BE2C (cell line): ENCODE measurements at places on chromosomes 16 and 17.

DNA sequence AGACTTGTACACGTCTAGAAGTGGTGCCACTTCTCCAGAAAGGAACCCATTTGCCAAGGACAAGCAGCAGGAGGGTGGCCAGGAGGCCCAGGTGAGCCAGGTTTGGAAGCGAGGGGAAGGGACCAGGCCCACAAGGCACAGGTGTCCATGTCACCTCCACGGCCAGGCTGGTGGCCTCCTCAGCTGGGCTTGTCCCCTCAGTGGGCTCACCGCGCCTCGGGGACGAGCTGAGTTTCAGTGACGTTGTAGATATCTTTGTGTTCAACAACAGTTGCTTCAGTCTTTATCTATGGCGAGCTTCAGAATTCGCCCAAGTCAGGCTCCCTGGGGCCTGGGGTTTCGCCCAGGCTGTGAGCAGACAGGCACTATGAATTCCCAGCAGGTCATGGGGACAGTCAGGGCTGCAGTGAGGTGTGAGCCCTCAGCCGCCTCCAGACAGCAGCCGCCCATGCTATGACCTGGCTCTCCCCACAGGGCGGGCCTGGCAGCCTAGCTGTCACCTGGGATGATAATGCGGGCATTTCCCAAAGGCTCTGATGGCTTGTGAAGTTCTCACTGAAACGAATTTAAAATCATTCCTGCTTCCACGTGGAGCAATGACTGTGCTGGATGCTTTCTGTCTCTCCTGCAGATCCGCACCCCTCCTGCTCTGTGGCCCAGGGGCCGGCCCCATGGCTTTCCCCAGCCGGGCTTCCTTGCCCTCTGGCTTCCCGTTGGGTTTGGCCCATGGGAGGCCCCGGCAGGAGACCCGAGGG, 89.5 kb downstream of the MRC2 start:
- no peak for DNase-seq

DNA sequence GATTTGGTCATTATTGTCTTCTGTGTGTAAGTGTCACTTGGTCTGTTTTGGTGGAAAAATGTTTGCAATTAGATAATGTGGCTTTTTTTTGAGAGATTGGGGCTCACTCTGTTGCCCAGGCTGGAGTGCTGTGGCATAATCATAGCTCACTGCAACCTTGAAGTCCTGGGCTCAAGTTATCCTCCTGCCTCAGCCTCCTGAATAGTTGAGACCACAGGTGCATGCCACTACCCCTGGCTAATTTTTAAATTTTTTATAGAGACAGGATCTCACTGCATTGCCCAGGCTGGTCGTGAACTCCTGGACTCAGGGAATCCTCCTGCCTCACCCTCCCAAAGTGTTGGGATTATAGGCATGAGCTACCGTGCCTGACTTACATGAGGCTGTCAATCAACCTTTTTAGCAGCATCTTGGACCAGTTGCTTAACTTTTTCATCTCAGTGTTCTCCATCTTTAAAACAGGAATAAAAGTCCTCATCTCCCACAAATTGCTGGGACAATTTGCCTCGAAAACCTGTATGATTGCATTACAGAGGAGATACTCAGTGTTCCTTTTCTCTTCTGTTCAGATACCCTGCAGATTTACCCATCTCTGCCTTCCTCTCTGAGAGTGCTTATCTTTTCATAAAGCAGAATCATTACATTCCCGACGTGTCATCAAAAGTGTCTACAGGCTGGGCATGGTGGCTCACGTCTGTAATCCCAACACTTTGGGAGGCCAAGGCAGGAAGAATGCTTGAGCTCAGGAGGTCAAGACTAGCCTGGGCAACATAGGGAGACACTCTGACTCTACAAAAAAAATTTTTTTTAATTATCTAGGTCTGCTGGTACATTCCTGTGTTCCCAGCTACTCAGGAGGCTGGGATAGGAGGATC, 19.1 kb downstream of the ACSF2 start:
- no peak for DNase-seq

GRCh38 chr16:53999841-54000240, 286.7 kb downstream of the IRX3 start:
- no peak for DNase-seq

DNA sequence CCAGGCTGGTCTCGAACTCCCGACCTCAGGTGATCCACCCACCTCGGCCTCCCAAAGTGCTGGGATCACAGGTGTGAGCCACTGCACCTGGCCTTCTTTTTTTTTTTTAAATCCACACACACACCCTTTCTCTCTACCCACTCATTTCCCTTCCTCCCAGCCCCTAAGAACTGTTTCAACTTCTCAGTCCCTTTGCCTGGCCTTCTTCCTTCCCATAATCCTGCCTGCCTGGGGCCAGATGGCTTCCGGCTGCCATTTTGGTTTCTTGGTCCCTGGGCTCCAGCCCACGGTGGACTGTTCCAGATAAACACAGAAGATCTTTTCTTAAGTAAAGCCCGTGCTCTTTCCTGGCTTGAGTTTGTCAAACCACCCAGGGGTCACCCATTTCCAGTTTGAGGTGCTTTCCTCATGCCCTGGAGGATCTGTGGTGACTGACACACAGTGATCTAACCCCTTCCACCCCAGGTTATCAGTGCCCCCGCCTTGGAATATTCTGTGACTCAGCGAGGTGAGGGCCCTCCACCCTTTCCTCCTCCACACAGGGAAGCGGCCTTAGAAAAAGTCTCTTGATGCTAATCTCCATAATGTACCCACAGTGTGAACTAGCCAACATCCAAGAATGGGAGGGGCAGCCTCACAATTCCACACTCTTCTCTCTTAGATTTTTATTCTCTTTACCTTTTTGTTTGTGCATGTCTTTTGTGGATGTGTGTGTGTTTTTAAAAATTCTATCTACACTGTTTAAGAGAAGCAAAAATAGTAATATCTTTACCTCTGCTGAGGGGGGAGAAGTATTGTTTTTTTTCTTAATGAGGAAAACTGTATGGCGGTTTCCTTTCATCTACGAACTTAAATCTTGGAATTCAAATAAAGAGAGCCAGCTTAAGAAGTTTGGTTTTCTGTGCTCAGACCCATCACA, 60.0 kb downstream of the CRISPLD2 start:
- DNase-seq = no peak

DNA sequence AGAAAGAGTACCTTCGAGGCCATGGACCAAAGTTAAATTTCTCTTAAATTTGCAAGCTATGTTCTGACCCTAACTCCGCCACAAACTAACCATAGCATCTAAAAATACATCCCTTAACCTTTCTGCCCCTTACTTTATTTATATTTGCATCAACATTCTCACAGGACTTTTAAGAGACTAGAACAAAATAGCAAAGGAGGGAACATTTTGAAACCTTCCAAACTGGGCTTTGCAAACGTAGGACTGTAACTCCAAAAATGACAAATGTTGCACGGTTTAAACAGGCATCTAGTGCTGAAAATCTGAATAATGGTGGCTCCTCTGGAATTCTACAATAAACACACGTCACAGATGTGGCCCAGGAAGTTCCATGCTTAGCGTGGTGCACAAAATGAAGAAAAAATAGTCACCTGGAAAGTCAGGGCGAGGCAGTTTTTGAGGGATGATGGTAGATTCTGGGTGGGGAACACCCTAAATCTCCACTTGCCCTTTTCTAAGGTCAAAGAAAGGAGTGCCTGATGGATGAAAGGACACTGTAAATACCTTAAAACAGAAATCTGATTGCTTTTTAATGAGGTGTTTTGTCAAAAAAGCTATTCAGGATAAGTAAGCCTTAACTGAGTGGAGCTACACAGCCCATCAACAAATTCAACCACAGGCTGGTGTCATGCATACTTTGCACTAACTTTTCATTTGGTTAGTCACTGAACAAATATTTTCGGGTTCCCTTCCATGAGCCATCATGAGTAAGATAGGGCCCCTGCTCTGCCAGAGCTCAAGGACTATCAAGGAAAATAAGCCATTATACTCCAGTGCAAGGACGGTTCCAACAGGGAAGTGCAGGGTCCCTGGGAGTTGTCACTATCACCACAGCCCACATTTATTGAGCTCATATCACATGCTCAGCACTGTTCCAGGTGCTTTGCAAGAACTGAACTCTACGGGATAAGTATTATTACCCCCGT, 21.2 kb downstream of the ARHGAP17 start:
- no peak for DNase-seq

DNA sequence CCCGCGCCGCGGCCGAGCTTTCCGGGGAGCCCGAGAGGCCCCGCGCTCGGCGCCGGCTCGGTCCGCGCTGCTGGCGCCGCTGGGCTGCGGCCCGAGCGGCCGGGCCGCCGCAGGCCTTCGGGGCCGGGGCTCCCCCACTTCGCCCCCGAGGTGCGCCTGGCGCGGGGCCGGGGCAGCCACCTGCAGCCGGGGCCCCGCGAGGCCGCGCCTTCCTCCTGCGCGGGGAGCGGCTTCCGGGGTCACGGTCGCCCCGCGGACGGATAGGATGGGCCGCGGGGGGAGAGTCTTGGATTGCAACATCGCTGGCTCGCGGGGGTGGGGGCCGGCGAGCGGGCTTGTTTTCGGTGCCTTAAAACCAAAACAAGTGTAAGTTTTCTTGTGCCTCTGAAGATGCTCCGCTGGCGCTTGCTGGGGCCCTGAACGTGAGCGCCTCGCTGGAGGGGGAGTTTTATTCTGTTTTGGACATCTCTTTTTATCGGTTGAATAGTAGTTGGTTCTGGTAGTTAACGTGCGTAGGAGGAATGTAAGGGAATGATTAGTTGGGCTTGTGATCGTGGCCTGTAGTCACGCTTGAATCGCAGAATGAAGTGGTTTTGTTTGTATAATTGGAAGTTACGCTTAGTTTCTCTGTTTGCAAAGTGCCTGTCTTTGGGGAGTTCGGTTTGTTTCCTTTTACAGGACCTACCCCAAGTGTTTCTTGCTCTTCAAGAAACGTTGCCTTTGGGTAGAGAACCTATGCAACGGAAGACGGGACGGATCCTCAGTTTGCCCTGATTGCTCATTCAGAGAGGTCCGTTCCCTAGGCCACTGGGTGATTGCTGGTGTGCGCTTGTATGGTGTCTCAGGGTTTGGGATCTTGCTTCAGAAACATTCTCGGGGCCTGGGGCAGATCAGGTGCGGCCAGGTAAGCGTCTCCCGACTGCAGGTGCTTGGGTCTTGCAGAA, 724 bp downstream of the UBE2I start:
- DNase-seq = no peak
